ENCODE measurements at places on chromosomes 13 and 19.

DNA sequence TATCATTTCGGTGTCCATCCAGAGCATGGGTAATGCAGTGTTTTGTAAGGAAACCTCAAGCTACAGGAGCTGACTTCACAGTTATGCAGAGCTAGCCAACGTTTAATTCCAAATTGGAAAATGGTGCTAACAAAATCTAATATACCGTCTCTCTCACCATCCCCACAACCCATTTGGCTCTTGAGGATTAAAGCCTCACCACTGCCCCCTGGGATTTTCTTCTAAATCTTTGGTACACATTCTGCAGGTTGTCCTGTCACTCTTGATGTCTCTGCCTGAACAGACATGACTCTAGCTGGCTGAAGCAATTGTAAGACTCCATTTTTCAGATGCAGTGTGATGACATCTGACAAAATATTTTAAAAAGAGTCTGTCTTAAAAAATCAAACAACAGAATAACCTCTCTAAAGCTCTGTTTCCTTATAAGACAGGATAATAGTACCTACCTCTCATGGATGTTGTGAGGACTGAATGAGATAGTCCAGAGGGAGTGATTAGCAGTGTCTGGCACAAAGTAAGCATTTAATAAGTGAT lies 451.8 kb downstream of the SUCLA2 start:
- no peak for DNase-seq

DNA sequence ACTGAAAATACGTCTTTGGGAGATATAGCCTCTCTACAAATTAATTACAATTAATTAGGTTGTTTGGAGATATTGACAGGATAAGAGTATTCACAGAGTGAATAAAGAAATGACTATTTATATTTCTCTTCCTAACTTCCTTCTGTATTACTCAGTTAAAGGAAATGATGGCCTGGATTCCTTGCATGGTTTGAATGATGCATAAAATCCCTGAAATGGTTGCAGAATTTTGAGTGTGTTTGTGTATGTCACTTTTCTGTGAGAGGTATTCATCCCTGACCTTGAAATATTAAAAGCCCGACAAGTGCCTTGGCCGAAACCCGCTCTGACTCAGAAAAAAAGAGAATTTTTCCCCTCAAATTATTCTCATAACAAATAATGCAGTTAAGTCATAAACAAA lies 90.0 kb downstream of the PDS5B start:
- no peak for DNase-seq

DNA sequence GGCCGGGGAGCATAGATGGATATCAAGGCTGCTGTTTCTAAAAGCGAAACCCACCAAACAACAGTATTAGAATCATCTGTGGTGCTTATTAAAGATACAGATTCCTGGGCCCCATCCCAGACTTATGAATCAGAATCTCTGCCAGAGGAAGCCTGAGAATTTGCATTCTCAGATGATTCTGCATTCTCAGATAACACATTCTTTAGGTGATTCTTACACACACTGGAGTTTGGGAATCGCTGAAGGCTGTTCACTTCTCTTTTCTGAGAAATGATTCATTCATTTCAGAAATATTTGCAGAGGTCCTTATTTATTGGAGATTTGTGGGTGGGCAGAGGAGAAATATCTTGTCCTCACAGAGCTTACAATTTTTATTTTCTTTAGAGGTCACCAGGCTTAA lies 24.4 kb downstream of the ALOX5AP start:
- no peak for DNase-seq

DNA sequence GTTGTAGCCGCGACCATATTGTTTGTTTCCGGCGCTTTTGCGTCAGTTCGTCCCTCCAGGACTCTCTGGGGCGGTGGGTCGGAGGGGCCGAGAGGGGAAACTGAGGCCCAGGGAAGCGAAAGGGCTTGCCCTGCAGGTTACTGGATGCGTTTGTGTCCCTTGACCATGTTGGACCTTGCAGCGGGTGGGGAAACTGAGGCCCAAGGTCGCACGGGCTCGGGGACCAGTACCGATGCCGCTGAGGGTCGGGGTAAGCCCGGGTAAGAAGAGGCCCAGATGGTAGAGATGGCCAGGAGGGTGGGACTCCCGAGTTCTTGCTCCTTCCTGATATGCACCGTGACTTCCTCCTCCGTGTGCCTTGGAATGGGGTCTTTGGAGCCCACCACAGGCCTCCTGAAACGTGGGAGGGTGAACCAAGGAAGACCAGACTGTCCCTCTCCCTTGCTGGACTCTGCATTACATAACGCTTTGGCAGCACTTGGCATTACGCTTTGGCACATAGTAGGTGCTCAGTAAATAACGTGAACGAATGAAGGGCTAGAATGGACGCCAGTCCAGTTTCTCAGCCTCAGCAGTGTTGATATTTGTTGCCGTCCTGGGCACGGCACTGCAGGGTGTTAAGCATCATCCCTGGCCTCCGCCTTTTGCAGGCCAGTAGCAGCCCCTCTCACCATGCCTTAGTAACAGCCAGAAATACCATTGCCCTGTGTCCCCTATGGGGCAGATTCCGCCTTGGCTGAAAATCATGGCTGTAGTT lies 743 bp downstream of the CHAF1A start:
- DNase-seq: no peak

- DNase-seq: no peak
These were observed 475.8 kb downstream of the FOXO1 start for GRCh38 chr13:40190641-40191100.

- DNase-seq: no peak
These were observed 158.4 kb downstream of the RNF17 start for GRCh38 chr13:24922387-24922744.

- DNase-seq: no peak
These were observed 40.3 kb downstream of the SOX1 start for GRCh38 chr13:112107289-112107688.

DNA sequence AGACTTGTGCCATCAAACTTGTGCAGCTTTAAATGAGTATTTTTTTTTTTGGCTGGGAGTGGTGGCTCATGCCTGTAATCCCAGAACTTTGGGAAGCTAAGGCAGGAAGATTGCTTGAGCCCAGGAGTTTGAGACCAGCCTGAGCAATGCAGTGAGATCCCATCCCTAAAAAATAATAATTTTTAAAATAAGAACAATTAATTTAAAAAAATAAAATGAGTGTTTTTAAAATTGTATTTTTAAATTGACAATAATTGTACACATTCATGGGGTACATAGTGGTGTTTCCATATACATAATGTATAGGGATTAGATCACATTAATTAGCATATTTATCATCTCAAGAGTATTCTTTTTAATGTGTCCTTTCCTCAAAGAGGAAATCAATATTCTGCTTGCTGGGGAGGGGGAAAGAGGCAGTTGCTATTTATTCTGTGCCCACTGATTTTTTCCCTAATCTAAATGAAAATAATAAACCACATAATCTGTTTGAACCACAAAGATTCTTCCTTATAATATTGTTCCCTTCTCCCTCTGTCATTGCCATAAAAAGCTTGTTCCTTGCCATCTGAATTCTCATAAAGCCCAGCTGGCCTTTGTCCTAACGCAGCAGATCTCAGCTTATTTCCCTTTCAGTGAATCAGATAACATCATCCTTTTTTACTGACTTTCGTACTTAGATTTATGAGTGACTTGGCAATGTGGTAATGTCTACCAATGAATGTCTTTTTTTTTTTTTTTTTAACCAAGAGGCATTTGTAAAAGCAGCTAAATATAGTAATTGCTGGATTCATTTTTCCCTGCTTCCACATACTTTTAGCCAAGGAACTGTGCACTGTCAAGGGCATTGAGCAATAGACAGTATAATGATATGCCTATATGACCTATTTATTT lies 81.8 kb upstream of the RUBCNL start:
- DNase-seq: no peak

DNA sequence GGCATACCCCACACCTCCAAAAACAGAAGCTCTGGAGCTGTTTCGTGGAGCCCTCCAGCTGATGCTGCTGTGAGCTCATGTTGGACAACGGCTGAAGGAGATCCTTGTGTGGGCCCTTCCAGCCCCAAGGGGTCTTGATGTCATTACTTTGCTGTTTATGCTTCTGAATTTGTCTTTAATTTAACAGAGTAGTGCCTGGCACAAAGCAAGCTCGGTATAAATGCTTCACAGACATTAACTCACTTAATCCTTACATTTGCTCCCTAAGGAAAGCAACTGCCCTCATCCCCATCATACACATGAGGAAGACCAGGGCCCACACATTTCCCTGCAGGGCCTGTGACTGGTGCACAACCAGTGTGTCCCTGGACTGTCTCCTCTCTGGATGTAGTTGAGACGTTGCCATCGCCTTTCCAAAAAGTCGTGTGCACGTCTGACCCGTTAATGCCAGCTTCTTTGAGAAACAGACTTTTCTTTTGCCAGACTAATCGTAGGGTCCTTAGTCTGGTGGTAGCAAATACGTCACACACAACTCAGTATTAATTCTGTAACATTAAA lies 7.6 kb downstream of the COL4A1 start:
- DNase-seq: no peak
